ENCODE measurements at places on chromosomes 2 and 18.
A peak's percentile ranks its signal among the peaks of the same experiment; 100 is the strongest.

DNA sequence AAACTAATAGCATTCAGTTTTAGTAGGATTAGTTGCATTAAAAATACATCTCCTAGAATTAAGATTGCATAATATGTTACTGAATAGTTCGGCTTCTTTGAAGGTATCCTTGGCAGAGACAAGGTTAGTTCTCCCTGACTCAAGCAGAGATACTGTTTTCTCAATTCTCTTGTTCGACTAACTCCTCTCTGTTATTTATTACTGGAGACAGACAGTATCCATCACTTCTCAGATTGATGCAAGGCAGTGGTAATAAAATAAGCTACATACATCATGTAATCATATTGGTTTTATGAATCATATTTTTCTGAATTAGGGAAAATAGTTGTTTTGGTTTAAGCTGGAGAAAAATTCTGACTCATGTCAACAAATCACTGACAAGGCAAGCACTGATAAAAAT, 134.8 kb downstream of the SLC8A1 start:
- no peak for DNase-seq

DNA sequence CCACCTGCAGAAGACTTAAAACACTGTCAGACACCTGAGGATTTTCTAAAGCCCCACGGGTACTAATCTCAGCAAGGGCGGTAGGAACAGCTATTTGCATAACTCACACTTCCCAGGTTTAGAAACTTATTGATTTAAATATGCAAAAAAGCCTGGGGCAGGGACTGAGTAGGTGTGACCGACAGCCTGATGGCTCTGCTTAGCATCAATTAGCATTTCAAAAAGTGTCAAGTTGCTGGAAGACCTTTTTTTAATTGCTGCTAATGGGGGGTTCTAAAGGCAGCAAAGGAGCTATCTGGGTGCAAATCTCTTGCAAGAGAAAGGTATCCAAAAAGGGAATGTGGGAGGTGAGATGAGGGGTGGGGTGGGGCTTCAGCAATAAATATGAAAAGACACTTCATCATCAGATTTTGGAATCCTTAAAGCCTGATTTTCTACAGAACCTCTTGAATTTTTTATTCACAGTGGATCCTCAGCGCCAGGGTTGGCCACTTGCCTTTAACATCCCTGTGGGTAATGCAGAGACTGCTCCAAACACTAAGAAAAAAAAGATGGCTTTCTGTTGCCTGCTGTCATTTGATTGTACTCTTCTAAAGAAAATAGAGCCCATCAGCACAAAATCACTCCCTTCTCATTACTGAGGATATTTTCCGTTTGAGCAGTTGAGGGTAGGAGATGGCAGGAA, 121.1 kb upstream of the RMP24 start:
- no peak for DNase-seq

GRCh38 chr2:171723716-171724683, 36.7 kb downstream of the DYNC1I2 start:
- no peak for DNase-seq

GRCh38 chr2:196376984-196377877, 205.9 kb upstream of the STK17B start:
- DNase-seq: no peak

DNA sequence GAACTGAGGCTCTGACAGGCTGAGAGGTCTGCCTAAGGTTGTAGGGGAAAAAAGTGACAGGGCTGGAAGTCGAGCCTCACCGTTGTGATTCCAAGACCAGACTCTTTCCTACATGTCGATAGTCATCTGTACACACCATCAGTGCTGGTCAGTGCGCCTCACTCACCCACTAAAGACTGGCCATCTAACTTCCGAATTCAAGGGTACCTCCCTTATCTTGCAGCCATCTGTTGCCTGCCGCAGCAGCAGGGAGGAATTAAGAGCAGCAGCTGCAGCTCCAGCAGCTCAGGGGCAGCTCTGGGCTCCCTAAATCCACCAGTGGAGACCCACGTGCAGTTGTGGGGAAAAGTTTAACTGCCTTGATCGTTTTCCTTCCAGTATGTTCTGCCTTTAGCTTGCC, 32.6 kb upstream of the GPR39 start:
- DNase-seq: no peak

DNA sequence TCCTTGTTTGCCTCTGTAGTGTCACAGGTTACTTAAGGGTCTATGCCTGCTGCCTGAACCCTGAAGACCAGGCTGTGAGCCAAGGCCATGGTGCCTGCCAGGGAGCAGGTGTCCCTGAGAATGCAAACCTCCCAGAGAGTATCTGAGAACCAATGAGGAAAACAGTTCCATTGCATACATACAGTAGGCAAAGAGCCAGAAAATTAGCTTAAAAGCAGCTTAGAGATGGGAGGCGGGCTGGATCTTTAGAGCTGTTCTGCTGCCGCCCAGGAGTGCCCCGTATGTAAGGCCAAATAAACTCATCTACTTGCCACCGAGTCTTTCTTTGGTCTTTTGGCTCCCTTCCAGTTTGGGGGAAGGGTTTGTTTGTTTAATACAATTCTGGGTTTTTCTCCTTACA, 327.9 kb downstream of the CLIP4 start:
- DNase-seq: no peak

- DNase-seq: no peak
Observed at GRCh38 chr18:2898186-2898640, 51.4 kb downstream of the EMILIN2 start.

DNA sequence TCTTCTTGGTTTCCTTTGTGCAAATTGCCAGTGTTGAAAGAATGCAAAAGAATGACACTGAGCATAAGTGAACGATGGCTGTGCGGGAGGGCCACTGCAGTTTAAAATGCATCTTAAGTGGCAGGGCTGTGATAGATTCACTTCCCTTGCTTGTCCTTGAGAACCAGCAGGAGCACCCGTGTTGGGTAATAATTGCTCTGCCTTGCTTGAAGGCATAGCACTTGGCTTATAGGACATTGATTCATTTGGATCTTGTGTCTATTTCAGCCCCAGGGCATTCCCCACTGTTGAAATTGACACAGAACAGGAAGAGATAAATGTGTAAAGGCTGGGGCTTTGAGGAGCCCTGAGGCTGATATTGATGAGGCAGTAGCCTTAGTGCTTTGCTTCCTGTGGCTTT, 1003.7 kb upstream of the GYPC start:
- no peak for DNase-seq

GRCh38 chr18:240175-240574, 27.7 kb downstream of the THOC1 start:
- DNase-seq: no peak

DNA sequence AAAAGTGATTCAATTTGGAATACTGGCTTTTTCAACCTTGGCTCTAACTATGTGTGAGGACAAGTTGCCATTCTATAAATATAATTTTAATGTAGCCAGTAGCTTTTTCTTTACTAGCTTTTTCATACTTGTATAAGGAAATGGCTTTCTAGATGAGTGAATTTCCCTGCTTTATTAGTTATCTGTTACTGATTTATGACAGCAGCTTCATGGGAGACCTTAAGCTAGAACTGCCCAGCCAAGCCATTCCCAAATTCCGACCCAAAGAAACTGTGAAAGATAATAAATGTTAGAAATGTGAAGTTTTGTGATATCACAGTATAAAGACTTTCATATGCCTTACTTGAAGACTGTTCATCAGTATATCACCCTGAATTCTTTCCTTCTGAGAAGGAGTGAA, 32.3 kb downstream of the BABAM2 start:
- DNase-seq: no peak

DNA sequence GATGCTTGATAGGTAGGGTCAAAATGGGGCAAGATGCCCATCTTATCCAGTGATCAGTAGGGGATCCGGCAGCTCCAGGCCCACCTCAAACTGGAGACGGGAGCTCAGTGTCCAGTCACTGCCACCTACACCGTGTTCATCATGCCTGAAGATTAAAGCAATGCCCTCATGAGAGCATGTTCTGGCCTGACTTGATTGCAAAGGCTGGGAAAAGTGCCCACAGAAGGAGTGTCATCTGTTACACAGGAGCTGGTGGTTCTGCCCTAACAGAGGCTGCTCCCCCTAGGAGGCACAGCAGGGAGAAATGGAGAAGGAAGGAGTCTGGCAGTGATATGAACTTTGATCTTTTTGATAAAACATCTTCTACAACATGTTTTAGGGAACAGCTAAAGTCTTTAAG, 92.3 kb downstream of the CCBE1 start:
- no peak for DNase-seq

- DNase-seq: no peak
Observed at GRCh38 chr18:51490417-51490816, 292.9 kb upstream of the MEX3C start.

GRCh38 chr2:77797088-77797487, 274.9 kb upstream of the LRRTM4 start:
- no peak for DNase-seq

DNA sequence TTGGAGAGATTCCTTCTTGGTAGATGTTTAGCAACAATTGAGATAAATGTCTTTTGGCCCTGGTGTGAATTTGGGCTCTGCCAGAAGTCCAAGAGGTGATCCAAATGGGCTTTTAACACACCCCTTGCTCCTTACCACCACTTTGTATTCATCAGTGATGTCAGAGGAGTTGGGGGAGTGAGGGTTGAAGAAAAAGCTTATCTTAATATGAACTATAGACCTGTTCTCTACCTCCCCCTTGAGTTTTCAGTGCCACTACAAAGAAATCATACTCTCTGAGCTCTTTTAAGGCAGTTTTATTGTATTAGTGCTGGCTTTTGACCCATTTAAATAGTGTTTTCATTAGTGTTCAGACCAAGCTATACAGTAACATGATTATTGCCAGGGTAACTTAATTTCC, 229.1 kb downstream of the PHLPP1 start:
- DNase-seq: no peak

DNA sequence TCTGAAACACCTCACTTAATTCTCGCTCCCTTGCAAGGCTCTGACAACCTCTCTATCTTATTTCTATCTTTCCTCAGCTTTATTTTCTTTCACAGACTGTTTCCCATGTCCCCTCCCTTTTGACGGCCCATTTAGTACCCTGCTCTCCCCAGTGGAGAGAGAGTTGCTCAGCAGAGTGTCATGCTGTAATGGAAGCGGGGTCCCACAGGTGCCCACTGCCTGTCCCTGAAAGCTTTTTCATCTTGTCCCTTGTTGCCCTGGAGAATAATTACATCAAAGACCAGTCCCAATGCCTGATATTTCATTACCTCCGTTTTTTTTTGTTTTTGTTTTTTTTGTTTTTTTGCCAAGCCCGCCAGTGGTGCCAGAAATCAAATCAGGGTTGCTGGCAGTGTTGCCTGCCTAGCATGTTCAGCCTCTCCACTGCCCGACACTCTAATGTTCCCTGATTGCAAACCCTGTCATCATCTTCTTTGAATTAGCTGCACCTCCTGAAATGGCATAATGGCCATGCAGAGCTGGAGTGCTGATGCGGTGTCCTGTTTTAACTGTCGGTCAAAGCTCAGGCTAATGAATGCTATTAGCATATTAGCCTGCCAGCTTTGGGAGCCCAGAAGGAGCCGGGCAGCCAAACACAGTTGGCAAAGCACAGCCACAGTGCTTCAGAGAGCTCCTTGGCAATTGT, 71.2 kb upstream of the CAVIN2 start:
- DNase-seq: no peak

GRCh38 chr2:239307921-239308613, 92.8 kb downstream of the HDAC4 start:
- DNase-seq: no peak

GRCh38 chr2:97654309-97654708, 8.4 kb downstream of the COX5B start:
- no peak for DNase-seq

DNA sequence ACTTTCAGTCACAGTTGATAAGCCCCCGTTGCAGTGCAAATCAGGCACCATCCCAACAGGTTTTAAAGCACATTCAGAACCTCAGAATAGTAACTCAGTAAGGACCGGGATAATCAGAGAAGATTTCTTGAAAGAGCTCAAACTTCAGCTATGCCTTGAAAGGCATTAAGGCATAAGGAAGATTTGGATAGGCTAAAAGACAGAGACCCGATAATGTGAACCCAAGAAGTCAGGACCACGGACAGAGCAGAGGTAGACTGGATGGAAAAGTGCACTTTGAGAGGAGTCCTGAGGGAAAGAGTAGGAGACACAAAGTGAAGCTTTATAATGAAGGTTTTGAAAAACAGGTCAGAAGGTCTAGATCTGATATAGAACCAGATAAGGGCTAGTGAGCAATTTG, 36.9 kb upstream of the KLF7 start:
- no peak for DNase-seq

- DNase-seq: peak; percentile 58
Observed at GRCh38 chr2:112147382-112148168, 9.4 kb downstream of the FBLN7 start.

- DNase-seq: peak; percentile 93
Observed at GRCh38 chr2:24365051-24365450, 4.7 kb upstream of the ITSN2 start.

DNA sequence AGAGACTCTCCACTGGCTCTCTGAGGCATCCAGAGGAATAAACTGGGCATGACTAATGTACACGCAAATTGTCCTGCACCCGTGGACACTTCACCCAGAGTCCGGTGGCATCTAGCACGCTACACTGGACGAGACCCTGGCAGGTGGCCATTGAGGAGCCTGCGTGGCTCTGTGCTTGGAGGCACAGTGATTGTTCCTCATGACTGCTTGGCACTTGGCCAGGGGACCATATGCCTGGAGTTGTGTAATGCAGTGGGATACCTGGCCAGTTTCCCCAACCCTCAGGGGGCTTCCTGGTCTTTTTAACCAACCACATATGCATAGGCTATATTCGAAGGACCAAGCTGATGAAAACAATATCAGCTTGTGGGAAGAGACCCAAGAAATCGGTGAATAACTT, 66.6 kb downstream of the MTCL1 start:
- no peak for DNase-seq

DNA sequence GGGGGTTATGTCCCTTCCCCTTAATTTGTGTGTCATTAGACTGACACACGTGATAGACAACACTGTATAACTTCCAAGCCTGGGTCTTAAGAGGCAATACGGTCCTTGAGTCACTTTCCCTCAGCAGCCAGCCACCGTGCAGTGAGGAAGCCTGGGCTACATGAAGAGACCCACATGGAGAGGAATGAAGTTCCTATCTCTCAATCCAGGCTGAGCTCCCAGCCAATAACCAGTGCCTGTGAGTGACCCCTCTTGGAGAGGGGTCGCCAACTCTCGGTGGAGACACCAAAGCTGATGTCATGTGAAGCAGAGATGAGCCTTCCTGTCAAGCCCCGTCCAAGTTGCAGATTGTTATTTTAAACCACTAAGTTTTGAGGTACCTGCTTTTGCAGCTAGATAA, 5.7 kb upstream of the WDSUB1 start:
- no peak for DNase-seq

DNA sequence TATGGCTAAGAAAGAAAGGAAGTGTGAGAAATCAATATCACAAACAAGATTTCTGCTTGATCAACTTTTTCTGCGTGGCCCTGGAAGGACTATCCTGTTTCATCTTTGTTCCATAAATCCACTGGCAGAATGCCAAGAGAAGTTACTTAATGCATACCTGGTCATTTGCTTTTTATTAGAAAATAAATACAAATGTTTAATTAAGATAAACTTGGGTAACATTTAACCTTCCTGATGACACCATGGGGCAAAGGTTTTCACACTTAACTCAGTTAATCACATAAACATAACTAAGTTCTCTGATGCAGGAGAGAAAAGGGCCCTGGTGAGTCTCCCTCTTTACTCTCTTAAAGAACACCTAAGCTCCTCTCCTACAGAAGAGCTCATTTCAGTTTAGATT, 203.3 kb downstream of the AFF3 start:
- DNase-seq: no peak
